CD4-positive, alpha-beta T cell treated with Interleukin-4 for 1 hour (primary cell): ENCODE measurements at places on chromosomes 16 and 17.

DNA sequence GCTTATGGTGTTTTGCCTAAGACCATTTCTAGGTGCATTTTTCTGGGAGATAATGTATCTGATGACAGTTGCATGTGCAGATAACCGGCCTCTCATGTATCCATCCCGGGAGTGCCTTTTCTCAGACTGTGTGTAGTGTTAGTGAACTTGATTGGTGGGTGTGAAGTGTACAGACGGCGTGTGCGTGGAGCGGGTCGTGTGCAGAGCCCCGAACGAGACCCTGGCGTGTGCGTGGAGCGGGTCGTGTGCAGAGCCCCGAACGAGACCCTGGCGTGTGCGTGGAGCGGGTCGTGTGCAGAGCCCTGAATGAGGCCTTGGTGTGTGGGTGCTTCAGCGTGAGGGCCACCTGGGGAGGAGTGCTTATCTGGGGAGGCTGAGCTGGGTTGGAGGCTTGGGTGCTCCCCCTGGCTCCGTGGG is 28.9 kb upstream of the ZNF750 start:
- no peak for DNase-seq

DNA sequence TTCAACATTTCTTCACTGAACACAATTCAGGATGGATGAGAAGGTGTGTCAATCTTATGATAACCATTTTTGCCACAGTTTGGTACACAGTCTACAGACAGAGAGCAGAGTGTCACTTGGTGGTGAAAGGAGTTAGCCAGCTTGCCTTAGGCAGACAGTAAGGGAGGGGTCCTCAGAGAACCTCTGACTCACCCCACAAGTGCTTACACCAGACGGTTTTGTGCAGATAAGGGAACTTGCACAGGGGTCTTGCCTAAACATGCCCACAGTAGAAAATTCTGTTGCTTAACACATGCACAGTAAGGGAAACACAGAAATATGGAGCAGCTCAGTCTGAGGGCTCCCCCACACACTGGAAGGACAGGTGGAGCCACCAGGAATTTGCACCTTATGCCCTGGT is 204.5 kb upstream of the CDH8 start:
- DNase-seq: no peak

- peak; percentile 42 for DNase-seq
Observed at GRCh38 chr16:8959921-8960787, 3.6 kb downstream of the USP7 start.

- no peak for DNase-seq
Observed at GRCh38 chr17:32566303-32566702, 79.5 kb downstream of the CDK5R1 start.

DNA sequence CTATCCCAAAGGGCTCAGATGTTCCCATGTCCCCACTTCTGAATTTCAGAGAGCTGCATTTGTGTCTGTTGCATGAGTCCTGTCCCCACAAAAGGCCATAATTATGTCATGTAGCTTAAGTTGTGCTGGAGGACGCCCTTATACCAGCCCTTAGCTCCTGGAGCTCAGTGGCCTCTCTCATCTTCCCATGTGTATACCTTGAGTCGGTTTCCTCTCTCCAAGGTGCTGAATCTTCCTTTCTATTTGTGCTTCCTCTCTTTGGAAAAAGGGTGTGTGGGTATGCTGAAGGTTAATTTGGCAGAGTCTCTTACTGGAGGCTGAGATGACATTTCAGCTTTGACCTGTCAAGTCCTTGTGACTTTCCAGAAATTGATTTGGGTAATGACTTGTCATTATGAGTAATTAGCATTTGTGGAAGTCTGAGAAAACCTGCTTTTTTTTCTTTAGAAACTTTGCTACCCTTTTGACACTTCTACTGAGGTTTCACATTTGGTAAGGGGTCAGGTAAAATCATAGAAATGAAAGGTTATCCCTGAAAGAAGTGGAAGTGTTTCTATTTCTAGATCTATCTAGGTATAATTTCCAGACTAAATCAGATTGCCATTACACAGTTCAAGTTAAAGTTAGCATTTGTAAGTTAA is 185.4 kb downstream of the ABCC12 start:
- DNase-seq: no peak

- no peak for DNase-seq
Observed at GRCh38 chr16:4481526-4481925, 5.3 kb downstream of the HMOX2 start.

DNA sequence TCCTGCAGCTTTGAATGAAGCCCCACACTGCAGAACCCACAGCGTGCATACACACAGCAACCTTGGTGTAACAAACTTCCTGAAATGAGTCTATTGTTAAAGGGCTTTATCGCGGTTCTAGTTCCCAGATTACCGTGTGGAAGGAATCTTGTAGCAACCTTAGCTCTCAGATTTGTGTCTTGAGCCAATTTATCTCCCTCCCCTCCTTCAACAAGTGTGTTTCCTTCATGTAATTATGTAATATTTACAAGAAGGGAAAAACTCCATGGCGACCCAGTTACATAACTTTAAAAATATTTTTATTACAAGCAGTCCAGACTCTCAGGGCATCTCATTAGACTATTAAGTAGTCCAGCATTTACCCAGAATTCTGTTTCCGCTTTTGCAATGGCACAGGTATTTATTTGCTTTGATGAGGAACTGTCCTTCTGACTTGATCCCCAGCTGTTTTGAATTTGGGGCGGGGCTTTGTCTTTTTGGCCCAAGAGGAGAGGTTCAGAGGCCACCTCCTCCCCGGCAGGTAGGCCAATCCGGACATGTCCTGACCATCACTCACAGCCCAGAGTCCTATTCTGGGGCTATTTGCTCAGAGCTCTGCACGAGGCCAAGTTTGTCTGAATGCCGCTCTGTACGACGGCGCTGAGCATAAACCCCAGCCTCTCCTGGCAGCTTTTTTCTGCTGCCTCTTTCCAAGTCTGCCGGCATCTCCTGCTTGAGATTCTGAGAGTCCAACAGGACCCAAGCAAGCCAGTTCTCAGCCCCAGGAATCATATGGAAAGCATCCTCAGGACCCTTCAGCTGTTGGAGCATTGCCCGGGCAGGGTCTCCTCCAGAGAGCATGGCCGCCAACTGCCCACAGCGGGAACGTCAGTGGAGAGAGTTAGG is 35.6 kb downstream of the CLEC16A start:
- no peak for DNase-seq

DNA sequence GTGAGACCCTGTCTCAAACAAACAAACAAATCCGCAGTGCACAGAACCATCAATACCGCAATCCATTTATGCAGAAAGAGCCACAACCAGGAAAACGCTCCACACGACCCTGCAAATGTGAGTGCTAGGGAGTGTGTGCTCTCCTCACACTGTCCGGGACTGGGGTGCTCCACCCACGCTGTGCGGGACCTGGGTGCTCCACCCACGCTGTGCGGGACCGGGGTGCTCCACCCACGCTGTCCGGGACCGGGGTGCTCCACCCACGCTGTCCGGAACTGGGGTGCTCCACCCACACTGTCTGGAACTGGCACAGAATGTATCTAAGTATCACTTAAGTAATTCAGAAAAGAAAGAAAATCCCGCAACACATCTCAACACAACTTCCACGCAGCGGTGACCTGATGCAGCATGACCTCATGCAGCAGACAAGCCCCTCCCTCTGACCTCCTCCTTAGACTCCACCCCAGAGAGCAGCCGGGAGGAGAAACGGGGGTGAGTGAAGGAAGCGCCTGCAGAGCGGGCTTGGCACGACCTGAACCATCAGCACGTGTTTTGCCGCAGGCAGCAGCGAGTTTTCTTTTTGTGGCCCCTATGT is 38.5 kb downstream of the ZNF276 start:
- DNase-seq: peak; percentile 40

DNA sequence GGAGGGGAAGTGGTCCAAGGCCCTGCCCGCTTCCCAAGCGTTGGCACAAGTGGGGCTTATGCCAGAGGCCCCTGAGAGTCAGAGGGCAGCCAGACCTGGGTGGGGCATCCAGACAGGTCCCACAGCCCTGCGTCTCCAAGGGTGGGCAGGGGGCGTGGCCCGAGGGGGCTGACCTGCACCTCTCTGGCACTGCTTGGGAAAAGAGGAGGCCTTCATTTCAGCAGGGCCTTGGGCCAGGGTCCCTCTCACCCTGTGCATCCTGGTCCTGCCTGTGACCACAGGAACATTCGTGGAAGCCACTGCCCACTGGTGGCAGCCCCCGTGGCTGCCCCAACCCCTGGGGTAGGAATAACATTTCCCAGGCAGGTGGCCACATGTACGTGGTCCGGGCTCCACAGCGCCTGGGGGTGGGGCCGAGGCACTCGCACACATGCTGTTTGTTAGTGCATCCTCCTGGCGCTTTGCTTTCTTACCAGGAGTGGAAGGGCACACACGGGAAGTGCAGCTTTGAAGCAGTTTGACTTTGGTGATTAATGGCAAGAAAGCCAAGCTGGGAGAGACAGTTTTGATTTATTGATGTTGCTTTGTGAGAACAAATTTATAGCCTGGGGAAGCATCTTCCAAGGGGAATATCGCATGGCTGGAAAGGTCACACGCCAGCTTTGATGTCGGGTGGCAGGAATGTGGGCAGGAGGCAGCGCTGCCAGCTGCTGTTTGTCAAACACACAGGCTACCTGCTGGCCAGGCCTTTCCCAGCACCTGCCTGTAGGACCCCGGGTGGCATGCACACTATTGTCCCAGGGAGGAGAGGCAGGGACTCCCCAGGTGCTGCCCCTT is 4.3 kb downstream of the CENPX start:
- no peak for DNase-seq

DNA sequence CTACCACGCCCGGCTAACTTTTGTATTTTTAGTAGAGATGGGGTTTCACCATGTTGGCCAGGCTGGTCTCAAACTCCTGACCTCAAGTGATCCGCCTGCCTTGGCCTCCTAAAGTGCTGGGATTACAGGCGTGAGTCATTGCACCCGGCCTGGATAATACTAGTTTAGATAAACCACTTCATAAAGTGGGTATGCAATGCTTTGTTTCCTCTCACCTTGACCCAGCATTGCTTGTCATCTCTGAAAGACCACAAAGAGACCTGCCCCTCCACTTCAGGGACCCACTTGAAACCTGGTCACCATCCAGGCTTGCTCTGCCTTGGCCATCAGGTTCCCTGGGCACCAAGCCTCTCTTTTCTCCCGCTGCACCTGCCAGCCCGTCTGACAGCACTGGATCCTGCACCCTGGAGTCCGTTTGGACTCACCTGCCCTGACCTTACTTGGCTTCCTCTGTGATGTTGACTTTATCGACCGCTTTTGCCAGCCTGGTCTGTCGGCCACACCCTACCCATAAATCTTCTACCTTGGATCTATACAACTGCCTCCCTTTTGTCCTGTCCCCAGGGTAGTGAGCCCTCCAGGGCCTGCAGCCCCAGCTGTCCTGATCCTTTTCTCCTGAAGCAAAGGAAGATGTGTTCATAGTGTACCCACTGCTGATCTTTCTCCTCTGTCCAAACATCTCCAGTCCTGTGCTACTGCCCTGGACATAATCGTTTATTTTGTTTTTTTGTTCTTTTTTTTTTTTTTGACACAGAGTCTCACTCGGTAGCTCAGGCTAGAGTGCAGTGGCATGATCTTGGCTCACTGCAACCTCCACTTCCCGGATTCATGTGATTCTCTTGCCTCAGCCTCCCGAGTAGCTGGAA is 12.7 kb upstream of the ZG16 start:
- no peak for DNase-seq

DNA sequence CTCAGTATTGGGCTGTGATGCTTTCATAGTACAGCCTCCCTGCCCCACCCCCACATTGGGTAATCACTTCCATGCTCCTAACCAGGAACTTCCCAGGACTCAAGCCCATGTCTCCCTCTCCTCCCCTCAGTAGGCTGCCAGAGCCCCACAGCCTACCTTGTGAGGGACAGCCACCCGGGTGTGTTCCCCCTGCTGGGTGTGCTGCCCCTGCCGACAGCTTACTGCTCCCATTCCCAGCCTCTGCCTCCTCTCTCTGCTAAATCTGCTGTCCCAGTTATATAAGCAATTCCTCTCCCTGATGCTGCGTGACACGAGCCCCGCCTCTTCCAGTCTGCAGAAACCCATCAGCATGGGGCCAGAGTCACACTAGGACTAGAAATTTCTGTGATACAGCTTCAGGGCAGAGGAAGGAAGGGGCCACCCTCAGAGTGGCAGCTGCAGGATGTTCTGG is at the start of gene RSKR:
TSS of gene RSKR (minus strand) at position 255 of the 451 bp plus-strand sequence. CDS start at position 231, 24 bp downstream.
- DNase-seq: no peak

- peak; percentile 5 for DNase-seq
Observed at GRCh38 chr17:38914741-38915638, 10.4 kb upstream of the LASP1NB start.

GRCh38 chr17:5485270-5486205 is at the start of gene DERL2:
Gene DERL2 (minus strand): TSS chr17:5486178. CDS start chr17:5486161, 17 bp downstream.
- no peak for DNase-seq
